SK-MEL-5 (cell line): ENCODE measurements at places on chromosomes 5 and 9.

DNA sequence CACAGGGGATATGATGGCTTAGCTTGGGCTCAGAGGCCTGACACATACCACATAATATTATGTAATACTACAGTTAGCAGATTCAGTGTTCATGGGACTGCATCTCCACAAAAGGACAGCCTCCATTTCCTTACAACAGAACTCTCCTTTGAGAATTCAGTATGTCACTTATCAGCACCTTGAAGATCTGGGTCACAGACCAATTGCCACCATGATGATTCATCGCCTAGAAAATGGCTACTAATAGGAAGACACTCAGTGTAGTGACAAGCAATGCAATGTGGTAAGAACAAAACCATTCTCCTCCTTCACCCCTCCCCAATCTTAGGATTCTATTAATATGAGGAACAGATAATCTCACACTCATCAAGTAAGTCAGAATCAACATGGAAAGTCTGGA, 38.7 kb upstream of the PRLR start:
- DNase-seq: no peak

GRCh38 chr5:77850536-77851175, 74.5 kb upstream of the TBCA start:
- no peak for DNase-seq

DNA sequence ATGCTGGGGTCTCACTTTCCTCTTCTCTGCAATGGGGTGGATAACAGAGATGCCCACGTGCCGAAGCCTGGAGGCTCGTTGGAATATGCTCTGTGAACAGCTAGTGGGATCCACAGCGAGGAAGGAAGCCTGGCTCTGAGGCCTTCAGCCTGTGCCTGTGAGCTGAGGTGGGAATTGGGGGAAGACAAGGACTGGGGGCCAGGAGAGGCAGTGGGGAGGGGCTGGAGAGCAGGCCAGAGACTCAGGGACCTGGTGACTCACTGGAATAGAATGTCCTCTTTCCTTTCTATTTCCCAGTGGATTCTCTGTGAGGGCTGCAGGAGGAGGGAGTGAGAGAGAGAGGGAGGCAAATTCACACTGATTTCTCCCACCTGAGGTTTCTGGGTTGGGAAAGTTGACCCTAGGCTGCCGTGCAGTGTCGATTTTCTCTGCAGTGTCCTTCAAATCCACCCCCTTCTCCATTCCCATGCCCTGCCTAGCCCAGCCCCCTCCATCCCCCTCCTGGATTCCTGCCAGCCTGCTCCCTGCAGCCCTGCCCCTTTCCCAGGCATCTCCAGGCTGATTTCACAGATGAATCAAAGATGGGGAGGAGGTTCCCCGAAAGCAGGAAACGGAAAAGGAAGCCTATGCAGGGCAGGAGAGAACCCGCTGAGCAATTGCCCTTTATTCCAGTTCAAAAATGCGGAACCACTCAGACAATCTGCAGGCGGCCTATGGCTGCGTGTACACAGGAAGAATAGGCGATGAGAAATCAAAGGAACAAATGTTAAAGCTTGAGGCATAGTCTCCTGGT, 1.4 kb upstream of the SPAAR start:
- no peak for DNase-seq

GRCh38 chr5:145697251-145697990, 137.7 kb downstream of the PRELID2 start:
- peak; percentile 80 for DNase-seq

GRCh38 chr9:89721971-89722530, 117.2 kb downstream of the GADD45G start:
- no peak for DNase-seq

DNA sequence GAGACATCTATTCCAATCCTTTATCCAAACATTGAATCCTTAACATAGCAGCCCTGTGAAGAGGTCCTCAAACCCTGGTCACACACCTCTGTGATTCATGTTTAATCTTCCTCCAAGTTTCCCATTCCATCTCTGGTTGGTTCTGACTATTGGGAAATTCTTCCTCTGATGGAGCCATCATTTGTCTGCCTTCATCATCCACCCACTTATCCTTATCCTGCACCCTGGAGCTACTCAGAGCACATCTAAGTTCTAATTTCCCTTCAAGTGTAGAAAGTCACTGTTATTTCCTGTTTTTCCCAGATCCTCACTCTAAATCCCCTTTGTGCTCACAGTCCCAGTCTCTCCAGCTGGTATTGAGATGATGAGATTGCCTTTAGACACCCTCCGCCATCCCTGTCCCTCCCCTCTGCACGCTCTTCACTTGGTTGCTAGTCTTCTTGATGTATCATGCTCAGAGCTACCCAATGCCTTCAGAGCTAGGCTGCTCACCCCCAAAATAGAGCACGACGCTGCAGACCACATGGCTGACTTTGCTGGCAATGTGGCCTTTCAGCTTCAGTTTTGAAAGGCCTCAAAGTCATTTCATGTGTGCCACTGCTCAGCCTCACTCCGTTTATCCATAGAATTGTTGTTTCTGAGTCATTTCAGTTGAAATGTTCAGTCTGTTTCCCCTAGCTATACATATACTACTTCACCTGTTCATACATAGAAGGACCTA, 154.3 kb downstream of the PALM2AKAP2 start:
- DNase-seq: no peak
